ENCODE measurements at places on chromosomes 7 and 10.
A peak's percentile ranks its signal among the peaks of the same experiment; 100 is the strongest.

GRCh38 chr7:77464589-77464988 lies 48.4 kb upstream of the GSAP start:
- DNase-seq, result no peak

- no peak for DNase-seq
Observed at GRCh38 chr10:36489181-36489580, 636.2 kb upstream of the ANKRD30A start.

GRCh38 chr10:21935439-21936023 lies 68.0 kb downstream of the DNAJC1 start:
- DNase-seq, result no peak

GRCh38 chr7:75739796-75740672 lies 1.3 kb upstream of the HIP1 start:
- DNase-seq, result no peak

- DNase-seq, result no peak
Observed at GRCh38 chr10:107442035-107442505, 277.6 kb upstream of the SORCS1 start.

DNA sequence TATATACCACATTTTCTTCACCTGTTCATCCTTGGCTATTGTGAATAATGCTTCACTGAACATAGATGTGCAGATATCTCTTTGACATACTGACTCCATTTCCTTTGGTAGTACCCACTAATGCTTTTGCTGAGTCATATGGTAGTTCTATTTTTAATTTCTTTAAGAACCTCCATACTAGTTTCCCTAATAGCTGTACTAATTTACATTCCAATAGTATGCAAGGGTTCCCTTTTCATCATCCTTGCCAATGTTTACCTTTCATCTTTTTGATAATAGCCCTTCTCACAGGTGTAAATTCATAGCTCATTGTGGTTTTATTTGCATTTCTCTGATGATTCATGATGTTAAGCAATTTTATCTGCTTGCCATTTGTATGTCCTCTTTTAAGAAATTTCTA lies 159.9 kb downstream of the CALCR start:
- DNase-seq, result no peak

GRCh38 chr7:157113607-157114006 lies 25.1 kb upstream of the UBE3C start:
- no peak for DNase-seq

- DNase-seq, result peak; percentile 58
Observed at GRCh38 chr10:97185326-97186058, at the start of gene SLIT1. Gene SLIT1, minus strand, starts transcription at chr10:97185959. Its CDS starts 285 bp downstream, at chr10:97185674.

DNA sequence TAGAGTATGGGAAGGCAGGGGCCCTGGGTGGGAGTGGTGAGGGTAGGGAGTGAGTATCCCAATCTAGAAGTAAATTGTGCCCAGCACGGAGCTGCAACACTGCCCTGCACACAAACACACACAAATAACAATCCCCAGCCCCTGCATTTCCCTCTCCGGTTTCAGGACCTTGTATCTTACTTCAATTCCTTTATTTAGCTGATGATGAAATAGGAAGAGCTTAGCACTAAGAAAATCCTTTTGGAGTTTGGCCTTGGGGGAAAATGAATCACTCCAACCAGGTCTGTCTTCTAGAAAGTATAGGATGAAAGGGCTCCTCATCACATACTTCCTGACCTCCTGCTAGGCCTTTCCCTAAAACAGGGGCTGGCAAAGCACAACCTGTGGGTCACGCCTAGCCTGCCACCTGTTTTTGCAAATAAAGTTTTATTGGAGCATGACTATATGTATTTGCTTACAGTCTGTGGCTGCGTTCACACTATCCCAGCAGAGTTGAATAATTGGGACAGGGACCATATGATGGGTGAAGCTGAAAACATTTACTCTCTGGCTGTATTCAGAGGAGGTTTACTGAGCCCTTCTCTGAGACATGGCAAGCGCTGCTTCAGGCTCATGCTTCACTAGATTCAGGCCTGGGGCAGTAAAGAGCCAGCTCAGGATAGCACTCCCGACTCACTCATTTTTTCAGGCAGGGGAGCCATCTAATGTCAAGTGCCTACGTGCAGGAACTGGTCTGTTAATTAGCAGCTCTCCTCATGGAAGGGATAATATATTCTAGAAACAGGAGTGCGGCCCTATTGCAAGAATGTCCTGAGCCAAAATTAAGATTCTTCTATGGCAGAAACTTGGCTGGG lies 111.0 kb downstream of the EGFR start:
- no peak for DNase-seq

- DNase-seq, result no peak
Observed at GRCh38 chr7:74405899-74406512, 47.7 kb upstream of the GTF2IRD1 start.

DNA sequence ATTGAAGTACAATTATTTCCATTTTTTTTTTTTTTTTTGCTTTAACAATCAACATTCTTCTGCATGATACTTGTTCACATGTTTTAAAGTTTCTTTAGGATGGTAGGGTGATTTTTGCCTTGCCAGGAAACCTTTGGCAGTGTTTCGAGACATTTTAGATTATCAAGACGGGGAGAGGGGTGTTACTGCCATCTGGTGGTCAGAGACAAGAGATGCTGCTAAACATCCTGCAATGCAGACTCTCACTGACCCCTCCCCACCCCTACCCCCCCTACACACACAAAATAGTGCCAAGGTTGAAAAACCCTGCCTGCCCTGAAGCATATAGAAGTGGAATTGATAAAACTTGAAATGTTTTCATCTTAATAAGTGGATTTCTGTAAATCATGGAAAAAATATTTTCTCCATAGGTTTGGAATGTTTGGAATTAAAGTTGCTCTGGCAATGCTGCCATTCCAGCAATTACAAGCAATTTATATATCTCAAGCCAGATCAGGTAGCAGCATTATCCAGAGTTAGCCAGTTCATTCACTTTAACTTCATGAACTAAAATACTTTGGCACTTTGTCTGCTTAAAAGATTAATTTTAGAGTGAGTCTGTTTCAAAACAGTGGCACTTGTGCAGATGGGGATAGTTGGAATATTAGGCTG lies 62.1 kb downstream of the SDHAF3 start:
- peak; percentile 10 for DNase-seq
